ENCODE measurements at places on chromosomes 1 and 21.

DNA sequence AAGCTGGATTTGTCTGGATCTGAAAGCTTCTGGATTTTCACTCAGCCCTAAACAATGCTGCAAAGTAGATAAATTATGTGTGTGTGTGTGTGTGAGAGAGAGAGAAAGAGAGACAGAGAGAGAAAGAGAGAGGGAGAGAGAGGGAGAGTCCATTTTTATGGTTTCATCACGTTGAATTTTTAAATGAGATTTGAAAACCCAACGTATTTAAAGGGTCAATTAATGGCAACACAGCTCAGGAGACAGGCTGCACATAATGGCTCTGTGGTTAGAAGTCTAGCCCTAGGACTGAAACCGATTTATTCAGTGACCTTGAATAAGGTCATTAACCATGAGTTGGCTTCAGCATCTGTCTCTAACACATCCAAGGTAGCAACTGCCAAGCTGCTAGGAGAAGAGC is 35.3 kb upstream of the FMN2 start:
- DNase-seq, result no peak

DNA sequence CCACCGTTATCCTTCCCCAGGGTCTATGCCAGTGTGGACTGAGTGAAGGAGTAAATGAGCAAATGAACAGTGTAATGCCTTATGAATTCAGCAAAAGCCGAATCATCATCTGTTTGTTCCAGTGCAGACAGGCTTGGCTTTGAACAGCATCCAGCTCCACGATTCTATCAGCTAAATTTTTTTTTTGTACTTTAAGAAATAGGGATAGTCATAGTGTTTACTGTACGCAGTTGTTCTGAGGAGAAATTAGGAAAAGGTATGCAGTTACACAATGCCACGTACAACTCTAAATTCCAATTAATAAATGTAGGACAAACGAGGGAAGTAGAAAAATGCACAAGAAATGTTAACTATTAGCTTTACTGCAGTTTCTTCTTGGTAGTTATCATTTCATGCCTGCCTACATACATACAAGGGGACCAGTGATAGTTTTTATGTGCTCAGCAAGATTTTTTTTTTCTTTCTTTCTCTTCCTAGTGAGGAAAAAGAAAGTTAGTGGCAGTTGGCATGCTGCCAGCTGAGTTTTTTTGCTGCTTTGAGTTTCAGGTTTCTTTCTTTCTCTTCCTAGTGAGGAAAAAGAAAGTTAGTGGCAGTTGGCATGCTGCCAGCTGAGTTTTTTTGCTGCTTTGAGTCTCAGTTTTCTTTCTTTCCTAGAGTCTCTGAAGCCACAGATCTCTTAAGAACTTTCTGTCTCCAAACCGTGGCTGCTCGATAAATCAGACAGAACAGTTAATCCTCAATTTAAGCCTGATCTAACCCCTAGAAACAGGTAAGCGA is at the start of gene IFI44L:
TSS of gene IFI44L (plus strand) at position 646 of the 777 bp plus-strand sequence. CDS start 7,468 bp downstream, outside the sequence.
- peak; percentile 64 for DNase-seq

- DNase-seq, result no peak
These were observed 37.8 kb upstream of the SLC2A1 start for GRCh38 chr1:42996384-42996970.

- DNase-seq, result no peak
These were observed 55.9 kb downstream of the C1orf87 start for GRCh38 chr1:60017508-60018205.

- DNase-seq, result no peak
These were observed 78.7 kb upstream of the RUNX1 start for GRCh38 chr21:35127851-35128250.

GRCh38 chr1:41864471-41865040 is 54.2 kb downstream of the HIVEP3 start:
- DNase-seq, result no peak

DNA sequence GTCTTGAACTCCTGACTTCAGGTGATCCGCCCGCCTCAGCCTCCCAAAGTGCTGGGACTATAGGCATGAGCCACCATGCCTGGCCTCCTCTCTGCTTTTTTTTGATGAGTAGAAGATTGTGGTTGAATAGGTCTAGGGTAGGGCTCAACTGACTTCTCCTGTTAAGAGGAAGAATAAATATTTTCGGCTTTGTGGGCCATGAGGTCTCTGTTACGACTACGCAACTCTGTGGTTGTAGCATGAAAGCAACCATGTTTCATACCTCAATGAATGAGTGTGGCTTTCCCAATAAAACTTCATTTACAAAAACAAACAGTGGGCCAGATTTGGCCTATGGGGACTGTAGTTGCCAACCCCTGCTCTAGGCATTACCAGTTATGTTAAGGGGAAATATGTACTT is 67.8 kb downstream of the NID1 start:
- DNase-seq, result no peak

DNA sequence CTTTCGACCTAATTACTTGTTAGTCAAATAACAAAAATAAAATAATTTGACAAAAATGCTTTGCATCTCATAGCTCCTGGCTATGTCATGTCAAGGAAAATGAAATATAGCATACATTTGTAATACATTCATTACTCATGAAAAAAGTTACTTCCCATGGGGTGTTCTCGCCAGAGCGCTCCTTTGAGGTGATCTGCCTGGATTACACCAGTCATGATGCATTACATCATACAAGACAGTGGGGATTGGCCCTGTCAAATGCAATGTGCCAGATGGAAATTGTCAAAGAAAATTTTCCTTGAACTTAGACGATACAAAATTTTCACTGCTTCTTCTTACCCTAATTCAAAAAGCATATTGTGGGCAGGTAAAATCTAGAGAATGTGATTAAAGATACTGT is 215.6 kb upstream of the B3GALT2 start:
- no peak for DNase-seq

DNA sequence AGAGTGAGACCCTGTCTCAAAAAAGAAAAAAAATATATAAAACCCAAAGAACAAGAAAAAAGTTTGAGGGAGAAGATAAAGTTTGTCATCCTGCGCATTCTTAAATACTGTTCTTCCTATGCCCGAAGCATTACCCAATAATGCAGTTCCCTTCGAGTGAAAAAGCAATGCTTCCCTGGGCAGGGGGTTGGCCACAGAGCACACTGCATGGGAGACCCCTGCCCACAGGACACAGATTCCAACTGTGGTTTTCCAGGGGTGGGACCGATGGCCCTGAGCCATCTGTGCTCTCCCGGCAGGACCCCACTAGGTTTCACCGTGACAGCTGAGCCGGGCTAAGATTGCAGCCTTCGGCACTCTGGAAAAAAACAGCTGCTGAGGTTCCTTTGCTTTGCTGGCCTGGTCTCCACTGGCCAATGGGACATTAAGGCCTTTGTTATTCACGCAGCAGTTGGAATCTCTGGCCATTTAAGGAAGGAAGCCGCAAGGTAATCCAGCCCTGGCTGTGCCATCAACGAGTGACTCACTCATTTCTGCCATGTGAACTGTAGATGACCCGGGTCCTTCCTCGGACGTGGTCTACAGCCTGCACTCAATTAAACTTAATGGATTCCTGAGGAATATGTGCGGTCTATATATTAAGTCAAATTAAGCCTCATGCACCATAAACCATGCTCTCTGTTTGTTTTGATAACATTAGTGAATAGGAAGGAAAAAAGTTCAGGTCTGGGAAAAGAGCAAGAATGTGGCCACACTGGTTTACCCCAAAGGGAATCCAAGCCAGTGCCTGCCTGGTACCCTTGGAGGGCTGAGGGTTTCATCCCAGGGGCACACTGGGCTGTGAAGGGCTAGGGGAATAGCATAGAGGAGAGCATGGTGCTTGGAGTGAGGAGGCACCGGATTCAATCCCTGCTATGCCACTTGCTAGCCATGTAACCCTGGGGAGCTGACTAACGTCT is 163.2 kb downstream of the ZBTB18 start:
- no peak for DNase-seq

DNA sequence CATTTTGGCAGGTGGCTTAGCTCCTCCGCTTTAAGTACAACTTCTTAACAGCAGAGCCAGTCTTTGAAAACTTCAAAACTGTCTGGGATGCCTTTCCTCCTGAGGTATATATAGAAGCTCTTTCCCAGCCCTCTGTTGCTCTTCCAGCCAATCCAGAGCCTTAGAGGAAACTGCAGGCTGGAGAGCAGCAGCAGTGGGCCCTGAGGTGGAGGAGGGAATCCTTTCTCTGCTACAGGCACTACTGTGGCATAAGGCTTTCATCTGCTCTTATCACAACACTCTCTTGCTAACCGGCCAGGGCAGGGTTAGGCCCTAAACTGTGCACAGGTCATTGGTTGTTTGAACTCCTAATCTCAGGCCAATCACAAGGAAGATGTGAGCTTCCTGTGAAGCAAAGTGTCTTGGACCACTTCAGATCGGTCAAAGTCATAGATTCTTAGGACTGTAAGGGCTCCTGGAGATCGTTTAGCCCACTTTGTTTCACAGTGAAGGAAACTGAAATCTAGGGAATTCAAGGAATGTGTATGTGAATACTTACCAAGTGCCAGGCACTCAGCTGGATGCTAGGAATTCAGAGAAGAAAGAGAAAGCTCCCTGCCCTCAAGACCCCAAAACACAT is at the start of gene RGS5:
TSS of gene RGS5 (minus strand) at position 84 of the 619 bp plus-strand sequence. CDS start at position 3, 81 bp downstream.
- no peak for DNase-seq

DNA sequence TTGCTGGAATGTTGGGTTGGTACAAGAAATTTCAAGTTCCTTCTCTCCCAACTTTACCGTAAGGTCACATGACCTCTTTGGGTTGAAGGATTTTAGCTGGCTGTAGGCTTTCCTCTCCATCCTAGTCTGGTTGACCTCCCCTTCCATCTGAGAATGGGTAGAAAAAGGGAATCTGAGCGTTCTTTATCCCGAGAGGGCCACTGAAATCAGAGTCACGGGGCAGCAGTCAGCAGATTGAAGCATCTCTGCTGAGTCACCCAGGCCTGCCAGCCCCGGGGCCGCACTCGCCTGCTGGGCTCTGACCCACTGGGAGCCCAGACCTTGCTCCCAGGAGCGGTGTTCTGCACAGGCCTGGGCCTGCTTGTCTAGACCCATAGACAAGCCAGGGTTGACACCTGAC is 31.0 kb downstream of the TMCC2 start:
- no peak for DNase-seq

GRCh38 chr21:32335601-32336575 is 37.2 kb downstream of the MRAP start:
- DNase-seq, result no peak

DNA sequence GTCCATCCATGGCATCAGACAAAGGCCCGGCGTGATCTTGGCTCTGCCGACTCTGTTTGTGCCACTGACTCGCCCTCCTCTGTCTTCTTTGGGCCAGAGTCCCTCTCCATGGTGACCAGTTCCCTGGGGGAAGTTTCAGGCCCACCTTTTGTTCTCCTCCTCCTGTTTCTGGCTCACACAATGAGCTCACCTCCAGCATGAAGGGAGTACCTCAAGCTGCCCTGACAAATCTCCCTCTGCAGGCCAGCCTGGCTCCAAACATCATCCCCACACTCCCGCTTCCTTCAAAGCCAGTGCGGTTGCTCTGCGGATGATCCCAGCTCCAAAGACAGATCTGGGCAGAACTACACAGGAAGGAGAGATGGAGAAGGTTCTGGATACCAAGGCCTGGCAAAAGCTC is 576.6 kb downstream of the NPHP4 start:
- DNase-seq, result no peak

DNA sequence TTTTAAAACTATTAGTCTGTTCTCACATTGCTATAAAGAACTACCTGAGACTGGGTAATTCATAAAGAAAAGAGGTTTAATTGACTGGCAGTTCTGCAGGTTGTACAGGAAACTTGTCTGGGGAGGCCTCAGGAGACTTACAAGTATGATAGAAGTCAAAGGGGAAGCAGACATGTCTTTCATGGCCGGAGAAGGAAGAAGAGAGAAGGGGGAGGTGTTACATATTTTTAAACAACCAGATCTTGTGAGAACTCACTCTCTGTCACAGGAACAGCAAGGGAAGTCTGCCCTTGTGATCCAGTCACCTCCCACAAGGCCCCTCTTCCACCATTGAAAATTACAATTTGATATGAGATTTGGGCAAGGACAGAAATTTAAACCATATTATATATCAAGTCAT is 55.9 kb downstream of the CLIC4 start:
- DNase-seq, result no peak

DNA sequence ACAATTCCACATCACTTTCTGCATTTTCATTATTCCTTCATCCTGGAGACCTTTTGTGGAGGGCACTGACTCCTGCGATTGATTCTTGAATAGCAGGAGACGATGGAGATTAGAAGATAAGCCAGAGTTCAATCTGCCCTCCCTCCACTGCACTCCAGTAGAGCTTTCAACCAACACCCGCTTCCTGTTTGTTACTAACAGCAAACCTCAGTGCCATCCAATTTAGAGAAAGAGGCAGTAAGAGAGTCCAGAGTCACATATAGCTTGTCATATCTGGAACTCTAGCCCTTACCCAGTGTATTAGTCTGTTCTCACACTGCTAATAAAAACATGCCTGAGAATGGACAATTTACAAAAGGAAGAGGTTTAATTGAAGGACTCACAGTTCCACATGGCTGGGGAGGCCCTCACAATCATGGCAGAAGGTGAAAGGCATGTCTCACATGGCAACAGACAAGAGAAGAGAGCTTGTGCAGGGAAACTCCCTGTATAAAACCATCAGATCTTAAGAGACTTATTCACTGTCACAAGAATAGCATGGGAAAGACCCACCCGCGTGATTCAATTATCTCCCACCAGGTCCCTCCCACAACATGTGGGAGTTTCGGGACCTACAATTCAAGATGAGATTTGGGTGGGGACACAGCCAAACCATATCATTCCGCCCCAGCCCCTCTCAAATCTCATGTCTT is 55.9 kb downstream of the PCBP3 start:
- DNase-seq, result no peak

GRCh38 chr21:44713846-44714245 is 2.5 kb upstream of the TSPEAR start:
- DNase-seq, result no peak

GRCh38 chr1:31207569-31207968 is 32.1 kb downstream of the NKAIN1 start:
- no peak for DNase-seq

- DNase-seq, result no peak
These were observed 13.2 kb downstream of the AMPD2 start for GRCh38 chr1:109632671-109633346.

GRCh38 chr21:28391938-28392849 is 600.5 kb downstream of the LTN1 start:
- no peak for DNase-seq

GRCh38 chr1:62926681-62927252 is 142.8 kb downstream of the ATG4C start:
- no peak for DNase-seq

- DNase-seq, result no peak
These were observed 166.9 kb downstream of the TNFSF18 start for GRCh38 chr1:172883844-172884243.
